T-helper 22 cell (primary cell): ENCODE measurements at places on chromosomes 5 and 9.

GRCh38 chr9:37747271-37747753 is 6.3 kb upstream of the TRMT10B start:
- DNase-seq, result no peak

DNA sequence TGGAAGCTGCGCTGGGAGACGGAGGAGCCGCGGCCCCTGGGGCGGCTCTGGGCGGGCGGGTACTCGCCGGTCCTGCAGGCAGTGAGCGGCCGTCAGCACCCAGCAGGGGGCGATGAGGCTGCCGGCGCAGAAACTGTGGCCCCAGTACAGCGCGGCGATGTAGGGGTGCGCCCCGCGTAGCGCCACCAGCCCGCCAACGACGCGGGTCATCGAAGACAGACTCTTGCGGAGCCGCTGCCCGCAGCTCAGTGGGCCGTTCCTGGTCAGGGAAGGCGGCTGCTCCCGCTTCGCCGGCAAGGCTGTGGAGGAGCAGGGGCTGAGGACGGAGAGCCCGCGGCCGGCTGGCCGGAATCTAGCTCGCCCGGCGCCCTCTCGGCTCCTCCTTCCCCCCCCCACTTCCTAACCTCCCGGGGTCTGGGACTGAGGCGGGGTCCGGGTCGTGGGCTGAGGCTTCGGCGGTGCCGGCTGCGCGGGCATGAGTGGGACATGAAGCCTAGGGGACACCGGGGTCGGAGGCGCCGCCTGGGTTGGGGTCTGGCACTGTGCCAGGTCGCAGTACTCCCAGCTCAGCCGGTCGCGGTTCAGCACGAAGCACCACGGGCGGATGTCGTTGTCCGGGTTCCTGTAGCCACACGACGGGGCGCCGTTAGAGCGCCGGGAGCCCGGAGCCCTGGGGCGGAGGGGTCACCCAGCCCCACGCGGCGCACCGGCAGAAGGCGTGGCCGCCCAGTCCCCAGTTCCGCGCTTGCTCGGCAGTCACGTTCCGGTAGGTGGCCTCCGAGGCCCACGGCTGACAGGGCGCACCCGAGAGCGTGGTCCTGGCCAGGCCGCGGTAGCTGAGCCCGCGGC is 3.6 kb upstream of the PFN3 start:
- peak; percentile 74 for DNase-seq

DNA sequence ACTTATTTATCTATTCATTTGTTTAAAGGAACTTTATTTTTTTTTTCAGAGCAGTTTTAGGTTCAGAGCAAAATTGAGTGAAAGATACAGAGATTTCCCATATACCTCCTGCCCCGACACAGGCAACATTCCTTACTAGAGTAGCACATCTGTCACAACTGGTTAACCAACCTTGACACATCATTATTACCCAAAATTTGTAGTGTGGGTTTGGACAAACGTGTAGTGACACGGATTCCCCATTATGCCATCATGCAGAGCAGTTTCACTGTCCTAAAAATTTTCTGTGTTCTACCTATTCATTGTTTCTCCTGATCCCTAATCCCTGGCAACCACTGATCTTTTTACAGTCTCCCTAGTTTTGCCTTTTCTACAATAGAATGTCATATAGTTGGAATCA is 57.3 kb upstream of the LHFPL2 start:
- no peak for DNase-seq

DNA sequence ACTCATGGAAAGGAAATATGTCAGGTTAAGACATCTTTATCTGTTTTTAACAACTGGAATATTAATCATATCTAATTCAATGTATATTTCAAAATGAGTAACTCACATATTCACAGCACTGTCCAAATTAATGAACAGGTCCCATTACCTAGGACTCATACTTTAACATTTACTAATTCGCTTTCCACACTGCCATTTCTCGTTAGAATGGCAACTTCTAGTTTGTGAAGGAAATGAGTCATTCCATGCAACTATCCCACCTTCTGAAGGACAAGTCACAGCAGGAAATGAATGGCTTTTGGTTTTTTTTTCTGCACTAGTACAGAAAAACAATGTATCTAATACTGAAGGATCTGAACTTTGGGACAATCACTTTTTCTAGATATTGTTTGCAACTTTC is 24.6 kb upstream of the IFNK start:
- DNase-seq, result no peak

- no peak for DNase-seq
Measured at GRCh38 chr5:78717674-78718584, 69.4 kb upstream of the LHFPL2 start.

- no peak for DNase-seq
Measured at GRCh38 chr5:72584466-72584865, 77.3 kb upstream of the ZNF366 start.

DNA sequence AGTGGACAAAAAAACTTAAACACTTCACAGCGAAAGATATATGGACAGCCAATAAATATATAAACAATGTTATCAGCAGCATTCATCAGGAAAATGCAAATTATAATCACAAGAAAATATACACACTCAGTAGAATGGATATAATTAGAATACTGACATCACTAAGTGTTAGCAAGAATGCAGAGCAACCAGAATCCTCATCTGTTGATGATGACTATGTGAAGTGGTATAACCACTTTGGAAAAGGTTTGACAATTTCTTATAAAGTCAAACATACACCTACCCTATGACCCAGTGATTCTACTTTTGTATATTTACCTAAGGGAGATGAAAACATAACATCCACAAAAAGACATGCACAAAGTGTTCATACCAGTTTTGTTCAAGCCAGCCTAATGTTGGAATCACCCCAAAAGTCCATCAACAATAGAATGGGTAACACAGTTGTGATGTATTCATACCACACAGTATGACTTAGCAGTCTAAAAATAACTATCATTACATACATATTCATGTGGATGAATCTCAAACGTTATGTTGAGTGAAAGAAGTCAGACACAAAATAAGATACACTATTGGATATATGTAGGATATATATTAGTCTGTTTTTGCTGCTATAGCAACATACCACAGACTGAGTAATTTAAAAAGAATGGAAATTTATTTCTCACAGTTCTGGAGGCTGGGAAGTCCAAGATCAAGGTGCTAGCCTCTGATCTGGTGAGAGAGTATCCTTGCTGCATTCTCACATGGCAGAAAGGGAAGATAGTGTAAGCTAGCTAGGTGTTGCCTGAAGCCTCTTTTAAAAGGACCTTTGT is 148.8 kb upstream of the ADAMTSL1 start:
- DNase-seq, result no peak

- no peak for DNase-seq
Measured at GRCh38 chr5:112013660-112014059, 256.7 kb upstream of the NREP start.

GRCh38 chr5:16427587-16427986 is 38.0 kb downstream of the ZNF622 start:
- DNase-seq, result no peak
